T-cell (primary cell): ENCODE measurements at places on chromosomes 5 and 9.

DNA sequence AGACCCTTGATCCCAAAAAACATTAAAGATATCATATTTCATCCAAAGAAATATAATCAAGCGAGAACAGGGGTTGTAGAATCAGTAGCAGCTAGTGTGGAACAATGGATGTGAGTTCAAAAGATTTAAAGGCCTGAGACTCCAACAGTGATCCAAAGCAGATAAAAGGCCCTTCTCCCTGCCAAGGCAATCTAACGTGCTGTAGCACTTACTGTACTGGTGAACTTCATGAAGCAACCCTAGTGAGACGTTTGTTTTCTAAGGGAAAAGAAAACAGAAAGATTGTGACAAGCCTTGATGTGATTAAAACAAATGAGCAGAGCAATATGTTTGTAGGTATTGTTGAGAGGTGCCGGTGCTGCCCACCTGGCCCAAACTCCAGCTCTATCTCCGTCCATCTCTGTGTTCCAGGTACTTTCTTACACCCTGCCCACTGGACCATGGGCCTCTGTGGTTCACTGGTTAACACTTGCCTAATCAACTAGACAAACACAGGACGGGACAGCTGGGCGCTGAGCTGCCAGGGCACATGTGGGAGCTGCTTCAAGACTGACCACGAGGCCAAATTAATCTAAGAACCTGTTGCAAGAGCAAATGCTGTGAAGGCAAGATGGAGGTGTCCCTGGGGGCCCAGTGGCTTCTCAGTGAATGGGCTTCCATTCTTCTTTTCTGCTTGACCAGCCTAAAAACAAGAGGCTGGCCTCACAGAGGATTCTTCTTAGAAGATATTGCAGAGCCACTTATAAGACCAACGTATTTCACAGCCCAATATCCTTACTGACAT lies 265.5 kb downstream of the CWC27 start:
- no peak for DNase-seq

- DNase-seq = no peak
Observed at GRCh38 chr5:9622971-9623421, 7.2 kb downstream of the TAS2R1 start.

- no peak for DNase-seq
Observed at GRCh38 chr9:75463871-75464270, 375.6 kb downstream of the OSTF1 start.

GRCh38 chr5:56309262-56309826 lies 76.2 kb upstream of the ANKRD55 start:
- no peak for DNase-seq

GRCh38 chr9:111050819-111051218 lies 12.5 kb upstream of the LPAR1 start:
- no peak for DNase-seq

DNA sequence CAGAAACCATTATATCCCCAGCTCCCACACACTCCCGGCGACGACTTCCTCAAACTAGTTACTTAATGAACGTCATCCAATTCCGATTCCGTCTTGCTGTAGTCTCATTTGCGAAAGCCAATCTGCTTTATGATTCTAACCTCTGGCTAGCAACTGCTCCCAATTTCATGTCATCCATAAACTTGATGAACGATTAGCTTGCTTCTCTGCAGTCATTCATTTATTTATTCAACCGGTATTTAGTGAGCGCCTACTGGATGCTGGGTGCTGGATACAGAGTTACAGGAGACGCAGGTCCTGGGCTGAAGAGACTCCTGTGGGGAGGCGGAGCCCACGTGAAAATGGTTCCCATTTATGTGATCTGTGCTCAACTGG lies 46.2 kb downstream of the TSPAN17 start:
- DNase-seq = no peak

DNA sequence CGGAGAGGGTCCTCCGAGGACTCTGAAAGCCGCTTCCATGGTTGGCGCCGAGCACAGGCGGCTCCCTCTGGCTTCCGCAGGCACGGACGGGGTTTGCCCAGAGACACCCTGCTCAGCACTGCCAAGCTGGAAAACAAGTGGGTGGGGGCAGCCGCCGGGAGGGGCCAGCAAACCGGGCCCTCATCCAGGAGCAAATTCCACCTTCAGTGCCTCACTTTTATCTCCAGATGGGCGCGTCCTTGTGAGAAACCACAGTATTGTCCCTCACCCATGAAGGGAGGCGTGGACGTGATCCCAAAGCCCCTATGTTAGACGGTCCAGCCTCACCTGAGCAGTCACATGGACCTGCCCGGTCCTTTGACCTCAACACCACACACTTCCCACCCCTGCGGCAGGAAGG lies 29.0 kb downstream of the MED10 start:
- DNase-seq = no peak

GRCh38 chr5:87541033-87541432 lies 128.3 kb upstream of the CCNH start:
- no peak for DNase-seq

DNA sequence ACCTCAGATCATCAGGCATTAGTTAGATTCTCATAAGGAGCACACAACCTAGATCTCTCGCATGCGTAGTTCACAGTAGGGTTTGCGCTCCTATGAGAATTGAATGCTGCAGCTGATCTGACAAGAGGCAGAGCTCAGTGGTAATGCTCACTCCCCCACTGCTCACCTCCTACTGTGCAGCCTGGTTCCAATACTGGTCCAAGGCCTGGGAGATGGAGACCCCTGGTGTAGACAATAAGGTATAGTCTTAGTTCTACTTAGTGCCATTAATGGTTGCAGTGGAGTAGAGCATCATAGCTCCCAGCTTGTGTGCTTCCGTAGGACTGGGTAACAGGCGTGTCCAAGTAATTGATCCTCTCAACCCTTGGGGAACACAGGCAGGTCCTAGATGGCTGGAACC lies 70.4 kb upstream of the ANKRD55 start:
- no peak for DNase-seq

- no peak for DNase-seq
Observed at GRCh38 chr9:108479989-108480652, 375.7 kb downstream of the ACTL7B start.

- DNase-seq = no peak
Observed at GRCh38 chr9:136354592-136355085, 8.9 kb downstream of the DNLZ start.

DNA sequence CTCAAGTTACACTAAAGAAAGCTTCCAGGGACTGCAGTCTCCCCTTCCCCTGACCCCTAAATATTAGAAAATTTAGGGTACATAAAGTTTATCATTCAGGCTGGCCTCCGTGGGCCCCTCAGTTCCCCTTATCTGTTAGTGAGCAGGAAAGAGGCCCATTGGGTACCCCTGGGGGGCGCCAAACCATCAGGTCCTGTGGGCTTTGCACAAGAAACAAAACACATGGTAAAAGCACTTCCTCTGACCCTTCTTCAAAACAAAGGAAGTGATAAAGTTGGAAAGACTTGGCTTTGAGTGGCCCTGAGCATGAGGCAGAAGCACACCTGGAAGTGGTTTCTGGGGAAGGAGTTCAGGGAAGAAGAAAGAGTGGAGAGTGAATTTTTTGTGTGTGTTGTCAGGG lies 213.0 kb downstream of the SMARCA2 start:
- DNase-seq = no peak

GRCh38 chr5:100004969-100005368 lies 530.2 kb upstream of the FAM174A start:
- no peak for DNase-seq

GRCh38 chr5:85663708-85664031 lies 954.1 kb upstream of the COX7C start:
- DNase-seq = no peak

GRCh38 chr5:32443145-32443540 lies 1.4 kb downstream of the ZFR start:
- no peak for DNase-seq
